Caudate nucleus (tissue), 63 donors: ENCODE measurements at places on chromosomes 13 and 19.

GRCh38 chr13:21310220-21310619 lies 133.8 kb downstream of the MRPL57 start:
- DNase-seq, result no peak

- DNase-seq, result no peak
Measured at GRCh38 chr19:33477781-33478180, 43.8 kb downstream of the PEPD start.

DNA sequence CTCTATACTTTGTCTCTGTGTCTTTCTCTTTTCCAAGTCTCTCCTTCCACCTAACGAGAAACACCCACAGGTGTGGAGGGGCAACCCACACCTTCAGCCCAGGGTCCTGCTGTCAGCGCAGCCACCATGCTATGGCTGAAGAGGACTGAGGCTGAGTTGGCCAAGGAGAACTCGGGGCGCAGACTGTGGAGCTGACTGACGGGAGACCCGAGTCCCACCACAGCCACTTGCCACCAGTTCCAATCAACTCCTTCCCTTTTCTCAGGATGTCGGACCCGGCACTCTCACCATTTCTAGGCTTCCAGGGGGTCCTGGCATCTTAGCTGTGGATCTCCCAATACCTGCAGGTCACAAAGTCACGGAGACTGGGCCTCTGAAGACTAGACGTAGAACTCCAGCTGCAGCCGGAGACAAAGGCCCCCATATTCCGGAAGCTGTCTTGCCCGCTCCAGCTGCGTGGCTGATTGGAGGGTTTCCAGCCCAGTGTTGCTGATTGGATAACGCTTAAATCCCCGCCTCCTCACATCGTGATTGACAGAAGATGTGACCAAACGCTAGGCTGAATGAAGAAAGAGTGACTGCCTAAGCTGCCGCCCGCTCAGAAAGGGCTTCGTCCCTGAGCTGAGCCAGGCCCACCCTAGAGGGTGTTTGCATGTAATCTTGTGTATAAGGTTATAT lies 63.6 kb downstream of the ZNF429 start:
- peak; percentile 64 for DNase-seq

DNA sequence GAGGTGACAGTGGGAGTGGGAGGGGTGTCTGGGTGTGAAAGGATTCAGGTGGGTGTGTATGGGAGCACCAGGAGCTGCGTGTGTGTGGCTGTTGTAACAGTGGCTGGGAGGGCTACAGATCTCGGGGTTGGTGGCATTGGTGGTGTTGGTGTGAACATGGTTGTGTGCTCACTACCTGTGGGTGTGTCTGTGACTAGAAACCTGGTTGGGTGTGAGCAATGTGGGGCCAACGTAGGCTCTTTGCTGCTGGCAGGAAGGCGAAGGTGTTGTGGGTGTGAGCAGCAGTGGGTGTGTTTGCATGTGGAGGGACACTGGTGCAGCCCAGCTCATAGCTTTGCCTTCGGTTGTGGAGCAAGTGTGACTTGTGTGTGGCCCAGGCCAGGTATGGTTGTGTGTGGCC lies 3.7 kb upstream of the NR2C2AP start:
- DNase-seq, result no peak
